ENCODE measurements at places on chromosomes 5 and 9. TPM values are rescaled to one million over a fixed set of nuclear protein-coding genes. Genes with fewer than 3 reads are reported as not detected.
A peak's percentile ranks its signal among the peaks of the same experiment; 100 is the strongest.

Gene SLC4A9
- 0.49 TPM for total RNA-seq

Gene SPATA31E1
- total RNA-seq, result not detected

Gene ADAMTSL1
- total RNA-seq, result not detected

Gene CARTPT
- not detected for total RNA-seq

Gene DIMT1
- total RNA-seq, result 43.5 TPM

Gene SH3RF2
- 14.3 TPM for total RNA-seq

Gene IL7R
- total RNA-seq, result 0.98 TPM

DNA sequence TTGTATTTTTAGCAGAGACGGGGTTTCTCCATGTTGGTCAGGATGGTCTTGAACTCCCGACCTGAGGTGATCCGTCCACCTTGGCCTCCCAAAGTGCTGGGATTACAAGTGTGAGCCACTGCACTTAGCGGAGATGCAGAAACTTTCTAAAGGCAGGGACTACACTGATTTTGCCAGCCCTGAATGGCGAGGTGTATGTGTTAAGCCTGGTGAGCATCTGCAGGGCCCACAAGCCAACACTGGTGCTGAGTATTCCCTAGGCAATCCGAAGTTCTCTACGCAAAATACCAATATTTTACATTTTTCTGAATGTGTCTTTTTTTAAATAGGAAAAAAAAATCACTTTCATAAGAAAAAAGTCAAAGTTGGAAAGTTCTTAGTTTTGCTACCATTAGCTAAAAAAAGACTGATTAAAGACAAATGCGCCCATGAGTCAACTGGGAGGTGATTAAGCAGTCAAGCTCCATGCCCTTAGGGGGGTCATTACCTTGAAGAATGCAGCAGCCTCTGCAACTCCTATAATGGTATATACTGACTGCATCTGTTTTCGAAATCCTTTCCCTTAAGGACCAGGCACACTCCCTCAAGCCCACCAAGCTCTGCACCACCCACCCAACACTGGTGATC lies 502.8 kb downstream of the BNC2 start:
- DNase-seq, result no peak

- no peak for DNase-seq
Measured at GRCh38 chr5:88824892-88825583, 57.9 kb downstream of the MEF2C start.

DNA sequence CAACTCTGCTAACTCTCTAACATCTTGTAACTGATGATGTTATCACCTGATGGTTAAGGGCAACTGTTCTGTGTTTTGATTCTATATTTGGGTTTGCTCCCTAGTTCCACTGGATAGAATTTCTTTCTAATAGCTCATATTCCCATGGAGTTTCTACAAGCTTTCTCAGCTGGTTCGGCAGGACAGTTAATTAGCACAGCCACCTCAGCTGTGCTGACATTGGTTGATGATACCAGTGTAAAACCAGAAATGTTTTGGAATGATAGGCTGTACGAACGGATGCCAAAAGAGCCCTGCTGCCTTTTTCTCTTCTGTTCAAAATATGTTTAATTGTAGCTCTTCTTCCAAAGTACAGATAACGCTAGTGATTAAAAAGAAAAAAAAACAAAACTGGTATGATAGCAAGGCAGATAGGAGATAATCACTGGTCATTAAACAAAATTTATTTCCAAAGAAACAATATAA lies 440.5 kb upstream of the ZNF608 start:
- no peak for DNase-seq

GRCh38 chr5:178244576-178244975 lies 12.0 kb upstream of the PHYKPL start:
- DNase-seq, result no peak

GRCh38 chr9:31556667-31557463 lies 827.6 kb upstream of the ACO1 start:
- no peak for DNase-seq

- no peak for DNase-seq
Measured at GRCh38 chr5:84028093-84028492, 307.4 kb upstream of the HAPLN1 start.

- DNase-seq, result no peak
Measured at GRCh38 chr9:81609782-81610739, 79.3 kb downstream of the TLE1 start.

DNA sequence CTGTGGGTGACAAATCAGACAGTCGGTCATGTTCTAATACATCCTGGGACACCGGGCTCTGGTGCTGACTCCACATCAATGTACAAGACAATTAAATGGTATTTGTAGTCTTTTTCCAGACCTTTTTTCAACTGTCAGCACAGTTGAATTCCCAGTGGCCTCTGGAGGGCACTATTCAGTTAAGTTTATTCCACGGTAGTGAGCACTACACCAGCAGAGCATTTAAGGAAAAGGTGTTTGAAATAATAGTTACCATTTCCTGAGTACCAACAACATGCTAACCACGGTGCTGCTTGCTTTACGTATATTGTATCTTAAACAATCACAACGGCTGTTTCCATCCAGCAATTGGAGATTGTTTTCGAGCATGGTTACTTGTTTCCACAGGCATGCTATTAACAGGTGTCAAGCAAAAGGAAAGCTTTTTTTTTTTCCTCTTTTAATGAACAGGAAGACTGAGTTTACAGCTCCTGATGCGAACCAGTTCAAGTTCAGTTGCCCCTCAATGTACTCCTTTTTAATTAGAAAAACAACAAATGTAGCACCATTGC lies 186.7 kb downstream of the PDZD2 start:
- DNase-seq, result peak; percentile 61
